ENCODE measurements at places on chromosomes 5 and 9. TPM values are rescaled to one million over a fixed set of nuclear protein-coding genes. Genes with fewer than 3 reads are reported as not detected.

The OBP2B gene
- not detected for total RNA-seq

The HINT2 gene
- total RNA-seq: 42.5 TPM

GRCh38 chr5:97004423-97005060, 68.7 kb downstream of the LNPEP start:
- H3K4me1 ChIP-seq: peaks cover 10% of the 10 kb centered on the region
- peak overlapping the region; percentile 14 for H3K4me3 ChIP-seq
- H3K36me3 ChIP-seq: peaks cover 26% of the 10 kb centered on the region

GRCh38 chr5:109516390-109516789, 106.6 kb upstream of the PJA2 start:
- H3K4me3 ChIP-seq: no peak overlapping the region
- no peak overlapping the region for H3K27ac ChIP-seq
- H3K4me1 ChIP-seq: no peaks in the 10 kb centered on the region
- no peak for DNase-seq
- no peaks in the 10 kb centered on the region for H3K36me3 ChIP-seq

DNA sequence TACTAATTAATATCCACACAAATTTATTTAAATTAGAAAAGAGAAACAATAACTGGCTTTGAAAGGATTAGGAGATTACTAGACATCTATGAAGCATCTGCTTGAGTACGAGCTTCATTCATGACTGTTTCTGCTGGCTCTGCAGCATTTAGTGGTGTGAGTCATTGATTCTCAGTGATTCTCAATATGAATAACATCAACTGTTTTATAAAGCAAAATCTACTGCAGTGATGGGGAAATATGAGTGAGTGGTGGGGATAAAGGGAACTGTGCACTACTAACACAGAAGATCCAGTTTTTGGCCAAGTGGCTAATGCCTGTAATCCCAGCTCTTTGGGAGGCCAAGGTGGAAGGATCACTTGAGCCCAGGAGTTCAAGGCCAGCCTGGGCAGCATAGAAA, 8.4 kb downstream of the FNBP1 start:
- no peaks in the 10 kb centered on the region for H3K27me3 ChIP-seq
- H3K4me1 ChIP-seq: peaks cover 72% of the 10 kb centered on the region
- no peak for DNase-seq
- peak overlapping the region; percentile 95 for H3K27ac ChIP-seq
- peak overlapping the region; percentile 84 for H3K4me3 ChIP-seq

DNA sequence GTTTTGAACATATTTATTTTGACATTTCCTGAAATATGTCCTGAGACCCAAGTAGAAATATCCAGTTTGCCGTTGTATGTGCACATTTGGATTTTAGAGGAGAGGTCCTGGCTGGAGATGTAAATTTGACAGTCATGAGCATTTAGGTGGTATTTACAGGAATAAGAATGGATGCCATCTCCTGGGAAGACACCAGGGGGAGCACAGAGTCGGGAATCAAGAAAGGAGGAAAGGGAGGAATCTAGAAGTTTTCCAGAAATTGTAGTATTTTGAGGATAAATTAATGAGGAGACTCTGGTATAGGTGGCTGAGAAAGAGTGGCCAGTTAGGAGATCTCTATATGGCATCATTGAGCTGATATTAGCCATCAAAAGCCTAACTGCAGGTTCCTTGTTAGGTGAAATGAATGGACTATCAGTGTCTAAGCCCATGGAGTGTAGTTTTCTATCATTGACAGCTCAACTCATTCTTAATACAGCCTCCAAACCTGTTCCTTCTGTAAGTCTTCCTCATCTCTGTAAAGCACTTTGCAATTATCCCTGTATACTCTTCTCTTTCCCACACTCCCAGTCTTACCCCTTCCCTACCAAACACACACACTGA, 7.2 kb downstream of the GAPT start:
- no peak overlapping the region for H3K27ac ChIP-seq
- no peak overlapping the region for H3K4me3 ChIP-seq
- H3K4me1 ChIP-seq: peaks cover 8% of the 10 kb centered on the region
- DNase-seq: no peak

- no peaks in the 10 kb centered on the region for H3K36me3 ChIP-seq
- H3K27ac ChIP-seq: no peak overlapping the region
- H3K4me3 ChIP-seq: no peak overlapping the region
- H3K27me3 ChIP-seq: peaks cover 2% of the 10 kb centered on the region
- H3K4me1 ChIP-seq: peaks cover 27% of the 10 kb centered on the region
These were observed 7.6 kb downstream of the SPRY4 start for GRCh38 chr5:142317173-142317572.

- no peak overlapping the region for H3K27ac ChIP-seq
- H3K27me3 ChIP-seq: no peaks in the 10 kb centered on the region
These were observed 44.9 kb upstream of the STXBP1 start for GRCh38 chr9:127567035-127567729.

GRCh38 chr5:58842852-58843251, 260.0 kb downstream of the RAB3C start:
- H3K27me3 ChIP-seq: peaks cover 5% of the 10 kb centered on the region
- H3K4me3 ChIP-seq: no peak overlapping the region
- no peak for DNase-seq

DNA sequence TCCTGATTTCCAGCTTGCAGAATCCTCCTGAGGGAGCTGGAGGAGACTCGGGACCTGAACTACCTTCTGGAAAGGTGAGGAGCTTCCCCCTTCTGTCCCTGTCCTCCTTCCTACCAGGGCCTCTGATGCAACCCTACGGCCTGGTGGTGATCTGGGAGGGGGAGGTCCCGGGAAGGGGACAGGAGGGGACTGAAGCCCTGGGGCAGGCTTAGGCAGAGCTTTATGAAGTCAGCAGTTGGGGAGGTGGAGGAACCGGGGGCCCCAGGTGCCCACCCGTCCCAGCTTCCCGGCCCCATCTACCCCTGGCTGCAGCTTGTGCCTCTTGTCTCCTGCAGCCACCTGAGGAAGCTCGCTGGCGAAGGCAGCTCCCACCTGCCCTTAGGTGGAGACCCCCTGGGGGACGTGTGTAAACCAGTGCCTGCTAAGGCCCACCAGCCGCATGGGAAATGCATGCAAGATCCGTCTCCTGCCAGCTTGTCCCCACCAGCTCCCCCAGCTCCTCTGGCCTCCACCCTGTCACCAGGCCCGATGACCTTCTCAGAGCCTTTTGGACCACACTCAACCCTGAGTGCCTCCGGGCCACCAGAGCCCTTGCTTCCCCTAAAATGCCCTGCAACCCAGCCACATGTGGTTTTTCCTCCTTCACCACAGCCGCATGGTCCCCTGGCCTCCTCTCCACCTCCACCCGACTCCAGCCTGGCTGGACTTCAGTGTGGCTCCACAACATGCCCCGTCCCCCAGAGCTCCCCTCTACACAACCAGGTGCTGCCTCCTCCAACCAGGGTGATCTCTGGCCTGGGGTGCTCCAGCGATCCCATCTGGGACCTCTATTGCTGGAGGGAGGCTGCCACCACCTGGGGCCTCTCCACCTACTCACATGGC, 2.1 kb downstream of the SPATA31E1 start:
- no peaks in the 10 kb centered on the region for H3K4me1 ChIP-seq
- H3K27me3 ChIP-seq: no peaks in the 10 kb centered on the region
- no peak overlapping the region for H3K27ac ChIP-seq
- peak; percentile 49 for DNase-seq
- H3K4me3 ChIP-seq: no peak overlapping the region
- H3K36me3 ChIP-seq: no peaks in the 10 kb centered on the region

DNA sequence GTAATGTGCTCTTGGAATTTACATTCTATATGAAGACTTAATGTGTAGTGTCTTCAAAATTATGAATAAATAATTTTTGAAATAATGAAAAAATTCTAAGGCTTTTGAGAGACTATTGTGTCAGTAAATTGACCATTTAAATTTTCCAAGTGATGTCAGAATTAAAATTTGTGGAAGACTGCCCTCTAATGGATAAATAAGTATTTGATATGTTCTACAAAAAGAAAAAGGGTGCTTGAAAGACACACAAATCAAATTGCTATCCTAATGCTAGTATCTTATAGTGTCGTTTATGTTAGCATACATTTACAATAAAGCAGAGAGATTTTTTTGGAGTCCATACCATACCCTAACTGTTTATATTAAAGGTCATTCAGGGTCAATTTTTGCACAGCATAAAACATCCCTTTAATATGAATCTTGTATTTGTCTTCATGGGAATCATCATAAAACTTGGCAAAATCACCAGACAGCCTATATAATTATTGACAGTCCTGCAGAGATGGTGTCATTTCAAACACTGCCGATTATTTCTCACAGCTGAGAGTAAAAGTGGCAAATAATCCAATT, 120.8 kb upstream of the SLC27A6 start:
- no peak overlapping the region for H3K4me3 ChIP-seq
- no peaks in the 10 kb centered on the region for H3K36me3 ChIP-seq
- H3K27ac ChIP-seq: no peak overlapping the region
- H3K27me3 ChIP-seq: no peaks in the 10 kb centered on the region
- H3K4me1 ChIP-seq: no peaks in the 10 kb centered on the region

DNA sequence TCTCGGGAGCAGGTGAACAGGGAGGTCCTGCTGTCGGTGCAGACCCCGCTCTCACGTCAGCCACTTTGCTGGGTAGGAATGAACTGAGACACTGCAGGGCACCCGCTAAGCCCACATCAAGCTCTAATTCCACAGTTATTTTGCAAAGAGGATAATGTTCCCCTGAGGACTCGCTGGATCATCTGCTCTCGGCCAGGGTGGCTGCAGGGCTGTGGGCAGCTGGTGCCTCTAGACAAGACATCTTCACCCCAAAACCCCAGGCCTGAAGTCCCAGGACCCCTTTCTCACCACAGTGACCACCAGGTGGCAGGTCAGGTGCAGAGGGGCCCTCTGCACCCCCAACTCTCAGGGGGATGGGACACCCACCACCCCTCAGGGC, 135.1 kb upstream of the PPP1R26 start:
- H3K4me3 ChIP-seq: no peak overlapping the region
- no peak for DNase-seq
- H3K27me3 ChIP-seq: no peaks in the 10 kb centered on the region

GRCh38 chr9:93964685-93965084, 9.5 kb upstream of the BARX1 start:
- DNase-seq: no peak
- H3K36me3 ChIP-seq: no peaks in the 10 kb centered on the region
- peaks cover 18% of the 10 kb centered on the region for H3K4me1 ChIP-seq
- peaks cover 29% of the 10 kb centered on the region for H3K27me3 ChIP-seq
- no peak overlapping the region for H3K27ac ChIP-seq

DNA sequence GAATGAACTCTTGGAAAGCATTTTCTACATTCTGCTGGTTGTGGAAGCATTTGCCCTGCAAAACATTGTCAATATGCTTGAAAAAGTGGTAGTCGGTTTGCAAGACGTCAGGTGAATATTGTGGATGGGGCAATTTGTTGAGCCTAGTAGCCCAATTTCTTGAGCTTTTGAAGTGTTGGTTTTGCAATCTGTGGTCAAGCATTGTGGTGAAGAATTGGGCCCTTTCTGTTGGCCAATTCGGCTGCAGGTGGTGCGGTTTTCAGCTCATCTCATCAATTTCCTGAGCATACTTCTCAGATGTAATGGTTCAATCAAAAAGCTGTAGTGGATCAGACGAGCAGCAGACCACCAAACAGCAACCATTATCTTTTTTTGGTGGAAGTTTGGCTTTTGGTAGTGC, 426.8 kb upstream of the CDH9 start:
- no peaks in the 10 kb centered on the region for H3K4me1 ChIP-seq
- H3K36me3 ChIP-seq: no peaks in the 10 kb centered on the region
- DNase-seq: no peak
- H3K4me3 ChIP-seq: no peak overlapping the region

- peak overlapping the region; percentile 3 for H3K27ac ChIP-seq
- no peak overlapping the region for H3K4me3 ChIP-seq
- H3K4me1 ChIP-seq: peaks cover 21% of the 10 kb centered on the region
- no peaks in the 10 kb centered on the region for H3K27me3 ChIP-seq
- peaks cover 48% of the 10 kb centered on the region for H3K36me3 ChIP-seq
- DNase-seq: no peak
These were observed 74.2 kb upstream of the SUSD1 start for GRCh38 chr9:112249277-112249676.

DNA sequence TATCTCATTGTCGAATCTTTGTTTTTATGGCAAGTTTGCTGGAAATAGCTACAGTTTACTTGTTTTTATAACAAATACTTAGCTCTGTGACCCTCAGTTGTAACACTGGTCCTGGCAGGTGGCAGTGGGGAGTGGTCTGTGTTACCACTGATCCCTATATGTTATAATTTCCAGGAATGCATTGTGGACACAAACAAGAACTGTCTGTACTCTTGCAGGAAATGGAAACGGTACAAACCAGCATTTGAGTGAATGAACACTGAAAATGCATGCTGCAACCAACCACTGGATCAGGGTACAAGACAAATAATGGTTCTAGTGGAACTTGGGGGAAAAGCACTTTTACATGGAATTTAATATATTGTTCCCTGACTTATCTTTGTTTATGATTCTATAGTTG, 66.5 kb upstream of the PJA2 start:
- peaks cover 11% of the 10 kb centered on the region for H3K27me3 ChIP-seq
- H3K27ac ChIP-seq: no peak overlapping the region
- DNase-seq: no peak
- H3K4me1 ChIP-seq: no peaks in the 10 kb centered on the region
- H3K4me3 ChIP-seq: no peak overlapping the region
- no peaks in the 10 kb centered on the region for H3K36me3 ChIP-seq

GRCh38 chr9:92614123-92614510, 55.8 kb downstream of the IPPK start:
- peaks cover 36% of the 10 kb centered on the region for H3K36me3 ChIP-seq
- no peak overlapping the region for H3K27ac ChIP-seq
- H3K4me3 ChIP-seq: no peak overlapping the region
- DNase-seq: no peak
- H3K27me3 ChIP-seq: no peaks in the 10 kb centered on the region
- no peaks in the 10 kb centered on the region for H3K4me1 ChIP-seq

DNA sequence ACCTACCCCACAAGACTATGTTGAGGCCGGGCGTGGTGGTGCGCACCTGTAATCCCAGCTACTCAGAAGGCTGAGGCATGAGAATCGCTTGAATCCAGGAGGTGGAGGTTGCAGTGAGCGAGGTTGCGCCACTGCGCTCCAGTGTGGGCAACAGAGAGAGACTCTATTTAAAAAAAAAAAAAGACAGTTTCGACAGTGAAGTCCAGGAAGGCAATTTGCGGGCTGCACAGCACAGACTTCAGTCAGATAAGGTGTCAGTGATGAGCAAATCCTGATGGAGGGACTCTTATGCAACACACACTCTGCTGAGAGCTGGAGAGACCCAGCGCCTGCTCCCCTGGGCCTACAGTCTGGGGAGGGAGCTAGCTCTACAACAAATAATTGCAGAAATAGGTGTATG, 14.2 kb downstream of the CCNJL start:
- peaks cover 4% of the 10 kb centered on the region for H3K27me3 ChIP-seq
- no peaks in the 10 kb centered on the region for H3K36me3 ChIP-seq
- H3K4me3 ChIP-seq: no peak overlapping the region
- DNase-seq: no peak
- no peak overlapping the region for H3K27ac ChIP-seq
- H3K4me1 ChIP-seq: no peaks in the 10 kb centered on the region

DNA sequence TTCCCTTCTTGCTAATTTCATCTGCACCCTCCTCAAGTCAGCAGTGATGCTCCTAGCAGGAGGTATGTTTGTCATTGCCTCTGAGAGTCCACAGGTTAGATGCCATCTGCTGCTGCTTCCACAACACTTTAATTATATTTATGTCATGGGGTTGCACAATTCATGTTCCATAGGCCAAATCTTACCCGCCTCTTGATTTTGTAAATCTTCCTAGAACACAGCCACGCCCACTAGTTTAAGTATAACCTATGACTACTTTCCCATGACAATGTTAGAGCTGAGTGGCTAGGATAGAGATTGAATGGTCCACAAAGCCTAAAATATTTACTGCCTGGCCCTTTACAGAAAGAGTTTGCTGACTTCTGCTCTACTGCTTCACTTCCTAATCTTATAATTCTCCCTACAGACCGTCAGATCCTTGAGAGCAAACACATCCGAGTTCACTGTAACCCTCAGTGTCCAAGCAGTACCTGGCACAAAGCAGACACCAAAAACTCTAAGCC, 21.1 kb downstream of the LIFR start:
- peaks cover 16% of the 10 kb centered on the region for H3K27me3 ChIP-seq
- no peak overlapping the region for H3K4me3 ChIP-seq
- no peaks in the 10 kb centered on the region for H3K36me3 ChIP-seq

Measured in activated CD4-positive, alpha-beta T cell treated with anti-CD3 and anti-CD28 coated beads, Interleukin-2, amount 10 ng/mL, durations not matched to agents 24 days and 14 days (primary cell).